Hematopoietic multipotent progenitor cell treated with erythropoietin and hydrocortisone succinate and interleukin-3 and kit ligand, for 8 days (in vitro differentiated cells): ENCODE measurements at places on chromosomes 3 and 15.

GRCh38 chr15:62054979-62055378 is 5.3 kb downstream of the VPS13C start:
- no peak for DNase-seq

- peak; percentile 7 for DNase-seq
Observed at GRCh38 chr3:107512108-107512507, 10.7 kb upstream of the BBX start.

GRCh38 chr3:126961791-126962461 is 21.0 kb upstream of the PLXNA1 start:
- DNase-seq, result no peak

GRCh38 chr3:190352861-190353457 is 30.7 kb upstream of the CLDN1 start:
- DNase-seq, result no peak

DNA sequence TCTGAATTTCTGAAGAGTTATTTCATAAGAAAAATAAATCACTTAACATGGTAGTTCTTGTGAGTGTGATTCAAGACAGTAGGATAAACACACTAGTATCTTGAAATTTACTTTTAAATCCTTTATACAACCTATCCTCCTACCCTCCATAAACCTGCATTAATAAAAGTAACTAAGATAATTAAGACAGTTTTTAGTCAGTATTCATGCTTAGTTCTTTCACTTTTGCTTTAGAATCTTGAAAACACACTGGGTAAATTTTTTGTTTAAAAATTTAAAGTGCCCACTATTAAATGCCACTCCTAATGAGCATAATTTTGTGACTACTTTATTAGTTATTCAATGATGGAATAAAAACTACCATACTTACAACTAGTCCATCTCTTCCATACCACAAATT is 28.8 kb downstream of the GOLIM4 start:
- DNase-seq, result no peak

DNA sequence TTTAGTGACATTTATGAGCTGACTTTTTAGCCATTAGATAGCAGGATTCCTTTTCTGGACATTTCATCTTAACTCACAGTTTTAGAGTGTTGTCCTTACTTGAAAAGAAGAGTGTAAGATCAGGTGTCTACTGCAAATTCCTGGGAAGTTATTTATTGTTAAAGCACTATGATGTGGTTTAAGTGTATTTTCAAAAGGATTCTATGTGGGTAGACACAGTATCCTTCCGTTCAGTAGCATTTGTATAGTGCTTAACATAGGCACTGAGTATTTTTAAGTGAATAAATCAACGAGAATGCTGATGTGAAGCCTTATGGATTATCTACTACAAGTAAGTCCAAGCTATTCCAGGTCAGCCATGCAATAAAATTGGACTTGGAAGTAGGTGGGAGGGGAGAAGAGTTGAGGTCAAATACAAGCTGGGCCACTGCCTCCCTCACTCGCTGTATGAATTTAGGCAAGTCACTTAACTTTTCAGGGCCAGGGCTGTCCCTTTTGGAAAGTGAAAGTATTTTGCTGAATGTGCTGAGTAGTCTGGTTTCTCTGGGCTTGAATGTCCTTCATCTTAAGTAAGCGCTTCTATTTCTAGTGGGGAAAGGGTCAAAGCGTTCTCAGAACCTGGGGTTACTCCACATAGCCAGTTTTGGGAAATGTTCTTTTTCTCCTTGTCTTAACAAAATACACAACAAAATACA is 48.6 kb downstream of the GAP43 start:
- no peak for DNase-seq

DNA sequence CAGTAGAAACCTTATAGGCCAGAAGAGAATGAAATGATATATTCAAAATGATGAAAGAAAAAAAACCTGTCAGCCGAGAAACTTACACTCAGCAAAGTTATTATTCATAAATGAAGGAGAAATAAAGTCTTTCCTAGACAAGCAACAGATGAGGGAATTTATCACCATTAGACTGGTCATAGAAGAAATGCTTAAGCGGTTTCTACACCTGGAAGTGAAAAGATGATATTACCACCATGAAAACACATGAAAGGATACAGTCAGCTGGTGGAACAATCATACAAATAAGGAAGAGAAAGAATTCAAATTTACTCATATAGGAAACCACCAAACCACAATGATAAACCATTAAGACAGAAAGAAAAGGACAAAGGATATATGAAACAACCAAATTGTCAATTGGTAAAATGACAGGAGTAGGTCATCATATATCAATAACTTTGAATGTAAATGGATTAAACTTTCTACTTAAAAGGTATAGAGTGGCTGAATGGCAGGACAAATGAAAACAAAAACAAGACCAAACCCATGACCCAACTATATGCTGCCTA is 29.9 kb upstream of the PRR23C start:
- no peak for DNase-seq

GRCh38 chr15:85947936-85948335 is 131.7 kb upstream of the AGBL1 start:
- no peak for DNase-seq

GRCh38 chr15:95446854-95447253 is 883.6 kb upstream of the NR2F2 start:
- DNase-seq, result no peak

- no peak for DNase-seq
Observed at GRCh38 chr15:41819455-41820050, 8.3 kb upstream of the JMJD7 start.

GRCh38 chr3:143961342-143961741 is 10.3 kb upstream of the DIPK2A start:
- no peak for DNase-seq

DNA sequence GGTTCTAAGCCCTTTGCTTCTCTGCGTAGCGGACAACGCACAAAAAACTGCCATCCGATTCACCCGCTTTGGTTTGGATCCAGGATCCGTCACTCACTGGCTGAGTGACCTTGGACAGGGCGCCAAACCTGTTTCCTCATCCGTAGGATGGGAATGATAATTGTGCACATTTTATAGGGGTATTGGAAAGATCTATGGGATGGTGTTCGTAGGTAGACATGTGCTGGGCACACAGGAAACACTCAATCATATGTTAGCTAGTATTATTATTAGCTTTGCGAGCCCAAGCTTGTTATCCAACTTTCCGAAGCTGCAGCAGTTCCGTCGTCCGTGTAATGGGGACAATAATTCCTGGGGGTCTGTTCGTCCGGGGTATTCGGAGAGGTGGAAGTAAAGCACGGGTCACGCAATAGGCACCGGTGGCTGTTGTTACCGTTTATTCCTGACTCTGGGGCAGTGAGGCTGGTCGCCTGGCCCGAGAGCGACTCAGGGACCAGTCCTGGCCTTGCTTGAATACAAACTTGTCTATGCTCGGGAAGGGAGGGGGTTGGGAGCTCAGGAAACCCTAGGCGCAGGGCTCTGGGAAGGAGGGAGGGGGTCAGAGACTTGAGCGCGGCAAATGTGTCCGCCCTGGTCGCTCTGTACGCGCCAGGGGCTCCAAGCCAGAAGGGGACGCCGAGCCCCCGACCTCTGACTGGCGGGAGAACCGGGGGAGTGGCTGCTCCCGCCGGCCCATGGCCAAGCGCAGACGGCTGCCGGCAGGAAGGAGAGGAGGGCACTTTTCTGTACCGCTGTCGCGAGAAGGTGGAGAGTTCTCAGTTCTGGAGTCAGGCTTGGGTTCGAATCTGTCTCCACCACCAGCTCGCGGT is 1.3 kb downstream of the SPSB4 start:
- no peak for DNase-seq

- peak; percentile 48 for DNase-seq
Observed at GRCh38 chr3:45704301-45704943, 15.2 kb downstream of the SACM1L start.

DNA sequence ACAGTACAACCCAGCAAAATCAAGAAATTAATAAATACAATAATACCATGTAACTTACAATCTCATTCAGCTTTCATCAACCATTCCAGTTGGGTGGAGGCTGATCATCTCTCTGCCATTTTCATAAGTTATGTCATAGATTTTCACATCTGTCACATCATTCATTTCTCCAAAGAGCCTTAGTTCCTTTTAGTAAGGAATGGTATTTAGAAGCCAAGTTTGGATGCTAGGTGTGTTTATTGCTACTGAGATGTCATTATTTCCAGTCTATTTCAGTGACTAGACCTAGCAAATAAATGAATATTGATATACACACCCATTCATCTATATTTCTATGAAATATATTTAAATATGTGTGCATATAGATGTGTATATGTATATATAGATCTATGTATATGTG is 2.7 kb upstream of the UBL7 start:
- no peak for DNase-seq

DNA sequence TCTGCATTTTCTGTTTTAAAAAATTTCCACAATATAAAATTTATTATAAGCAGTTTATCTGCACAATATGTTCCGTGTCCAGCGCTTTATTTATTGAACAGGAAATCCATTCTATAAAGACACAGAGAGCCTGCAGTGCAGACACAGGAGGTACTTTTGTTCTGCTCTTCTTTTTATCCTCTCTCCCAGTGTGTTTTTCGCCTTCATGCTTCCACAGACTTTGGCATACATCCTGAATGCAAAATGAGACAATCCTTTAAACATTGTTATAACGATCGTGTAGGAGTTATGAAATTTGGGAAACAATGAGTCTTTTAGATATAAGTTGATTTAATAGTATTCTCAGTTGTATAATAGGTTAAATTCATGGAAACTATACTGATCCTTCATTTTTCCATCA is 749.2 kb downstream of the NAALADL2 start:
- no peak for DNase-seq

DNA sequence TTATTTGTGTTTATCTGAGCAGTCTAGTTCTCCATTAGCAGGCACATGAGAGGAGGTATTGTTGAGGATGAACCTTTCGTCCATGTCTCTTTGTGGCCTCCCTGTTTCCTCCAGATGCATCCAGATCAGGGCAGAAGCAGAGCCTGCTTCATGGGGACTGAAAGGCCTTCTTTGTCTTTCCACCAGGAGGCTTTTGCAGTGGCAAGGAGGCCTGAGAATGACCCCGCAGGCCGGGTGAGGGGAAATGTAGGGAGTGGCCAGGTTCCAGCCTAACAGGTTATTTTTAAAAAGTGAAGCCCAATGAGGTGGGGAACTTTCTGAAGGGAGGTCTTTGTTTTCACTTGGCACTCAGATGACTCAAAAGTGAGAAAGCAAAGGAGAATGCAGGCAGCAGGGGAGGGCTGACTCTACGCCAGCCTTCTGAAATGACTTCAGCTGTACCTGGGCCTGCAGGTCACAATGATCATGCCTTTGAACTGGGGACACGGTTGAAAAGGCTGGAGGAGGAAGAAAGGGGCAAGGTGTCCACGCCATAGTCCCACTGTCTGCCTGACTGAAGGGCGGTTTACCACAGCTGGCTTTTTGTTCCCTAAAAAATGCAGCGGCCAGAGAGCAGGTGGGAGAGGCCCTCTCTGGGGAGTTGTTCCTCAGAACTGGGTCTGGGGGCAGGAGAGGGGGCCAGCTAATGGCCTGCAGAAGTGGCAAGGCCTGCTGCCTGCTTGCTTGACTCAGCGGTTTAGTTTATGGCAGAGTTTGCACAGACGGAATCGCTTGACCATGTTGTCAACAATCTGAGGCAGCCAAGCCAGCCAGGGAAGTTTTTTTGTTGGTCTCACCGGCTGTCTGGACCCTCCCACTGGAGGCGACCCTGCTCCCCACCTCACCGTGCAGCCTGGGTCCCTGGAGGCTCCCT is 28.7 kb downstream of the CMTM7 start:
- peak; percentile 44 for DNase-seq

DNA sequence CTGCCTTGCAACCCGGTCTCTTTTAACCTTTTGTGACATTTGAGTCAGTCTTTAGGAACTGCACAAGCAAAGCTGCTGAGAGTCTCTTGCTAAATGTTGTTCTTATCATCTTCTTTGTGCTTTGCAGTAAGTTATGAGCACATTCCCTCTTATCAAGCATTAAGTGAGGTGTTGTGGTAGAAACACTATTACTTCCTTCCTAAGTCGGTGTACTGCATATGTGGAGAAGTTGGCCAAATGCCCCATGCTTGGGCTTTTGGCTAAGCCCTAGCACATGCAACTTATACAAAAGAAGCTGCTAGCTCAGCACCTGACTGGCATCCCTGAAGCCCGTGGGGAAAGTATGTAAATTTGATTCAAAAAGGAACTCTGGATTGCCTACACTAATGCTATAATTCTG is 136.5 kb upstream of the RBMS3 start:
- DNase-seq, result no peak

DNA sequence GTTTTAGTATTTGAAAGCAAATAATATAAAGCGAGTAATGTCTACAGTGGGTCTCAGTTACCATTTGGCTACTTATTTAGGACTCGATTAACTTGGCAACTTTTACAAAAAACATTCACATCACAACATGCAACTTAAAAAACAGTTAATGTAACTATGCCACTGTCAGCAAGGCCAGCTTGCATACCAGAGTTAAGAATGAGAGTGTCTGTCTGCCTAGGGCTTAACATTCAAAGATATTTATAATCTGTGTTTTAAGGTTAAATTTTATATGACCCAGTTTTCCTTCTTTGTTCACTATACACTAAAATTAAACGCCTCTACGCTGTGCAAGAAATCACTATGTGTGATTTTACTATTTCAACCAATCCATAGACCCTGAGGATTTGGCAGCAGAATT is 5.2 kb upstream of the CDAN1 start:
- no peak for DNase-seq

DNA sequence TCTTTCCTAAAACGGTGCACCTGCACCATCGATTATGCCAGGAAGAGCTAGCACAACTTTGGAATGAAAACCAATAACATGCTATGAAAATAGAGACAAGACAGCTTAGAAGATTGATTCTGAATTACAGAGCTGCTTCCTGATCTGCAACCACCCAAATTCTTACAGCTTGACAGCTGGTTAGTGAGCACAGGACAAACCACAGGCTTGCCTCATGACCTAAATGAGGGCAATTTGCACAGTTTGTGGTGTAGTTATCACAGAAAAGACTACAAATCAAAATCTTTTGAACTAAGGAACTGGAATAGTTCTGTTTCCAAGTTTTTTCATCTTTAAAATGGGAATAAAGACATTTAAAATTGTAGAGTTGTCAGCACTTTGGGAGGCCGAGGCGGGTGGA is 533.5 kb downstream of the NAALADL2 start:
- DNase-seq, result no peak

GRCh38 chr3:160023476-160023875 is 34.8 kb downstream of the IL12A start:
- no peak for DNase-seq

GRCh38 chr15:40054855-40055575 is 16.0 kb upstream of the SRP14 start:
- DNase-seq, result no peak

DNA sequence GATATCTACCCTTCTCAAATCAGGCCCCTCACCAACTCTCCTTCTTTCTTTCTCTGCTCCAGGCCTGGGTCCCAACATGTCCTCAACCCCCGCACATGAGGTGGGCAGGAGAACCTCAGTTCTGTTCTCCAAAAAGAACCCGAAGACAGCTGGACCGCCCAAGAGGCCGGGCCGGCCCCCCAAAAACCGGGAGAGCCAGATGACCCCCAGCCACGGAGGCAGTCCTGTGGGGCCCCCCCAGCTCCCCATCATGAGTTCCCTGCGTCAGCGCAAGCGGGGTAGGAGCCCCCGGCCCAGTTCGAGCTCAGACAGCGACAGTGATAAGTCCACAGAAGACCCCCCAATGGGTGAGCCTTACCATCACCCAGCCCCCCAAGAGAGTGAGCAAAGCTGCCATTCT is 5.6 kb upstream of the OGG1 start:
- DNase-seq, result no peak
